ENCODE measurements at places on chromosomes 13 and 19.

GRCh38 chr13:42392716-42393572, 121.0 kb downstream of the AKAP11 start:
- DNase-seq, result no peak

- DNase-seq, result peak; percentile 93
These were observed 5.4 kb upstream of the PPP1R37 start for GRCh38 chr19:45087531-45087930.

DNA sequence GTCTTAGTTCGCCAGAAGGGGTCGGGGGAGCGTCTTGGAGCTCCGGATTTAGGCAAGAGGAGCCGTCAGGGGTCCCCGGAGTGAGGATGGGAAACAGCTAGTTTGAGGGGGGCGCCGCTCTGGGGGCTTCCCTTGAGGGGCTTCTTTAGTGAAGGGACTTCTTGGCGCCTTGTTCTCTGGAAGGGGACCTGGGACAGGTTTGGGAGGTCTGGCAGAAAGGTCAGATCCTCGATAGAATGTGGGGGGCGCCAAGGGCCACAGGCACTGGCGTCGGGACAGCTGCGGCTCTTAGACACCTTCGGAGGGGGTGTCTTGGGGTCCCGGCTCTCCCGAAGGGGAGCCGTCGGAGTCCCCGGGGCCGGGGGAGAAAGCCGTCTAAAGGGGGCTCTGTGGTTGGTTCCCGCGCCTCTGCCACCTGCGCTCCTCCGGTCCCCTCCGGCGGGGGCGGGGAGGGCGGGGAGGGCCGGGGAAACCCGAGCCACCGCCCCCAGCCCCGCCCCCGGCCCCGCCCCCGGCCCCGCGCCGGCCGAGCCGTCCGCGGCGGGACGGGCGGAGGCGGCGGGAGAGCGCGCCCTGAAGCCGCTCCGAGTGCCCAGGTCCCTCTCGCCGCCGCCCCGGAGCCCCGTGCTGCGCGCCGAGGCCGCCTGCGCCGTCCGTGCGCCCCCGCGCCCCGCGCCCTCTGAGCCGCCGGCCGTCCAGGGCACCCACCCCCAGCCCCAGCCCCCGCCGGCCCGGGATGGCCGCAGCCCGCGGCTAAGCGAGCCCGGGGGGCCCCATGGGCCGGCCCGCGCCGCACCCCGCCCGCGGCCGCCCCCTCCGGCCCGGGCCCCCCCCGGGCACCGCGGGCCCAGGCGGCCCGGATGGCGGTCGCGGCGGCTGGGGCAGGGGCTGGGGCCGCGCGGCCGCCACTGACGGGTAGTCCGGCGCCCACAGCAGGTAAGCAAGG, at the start of gene NRTN:
TSS of gene NRTN (plus strand) at position 552 of the 946 bp plus-strand sequence. CDS start 19,099 bp downstream, outside the sequence.
- peak; percentile 34 for DNase-seq

DNA sequence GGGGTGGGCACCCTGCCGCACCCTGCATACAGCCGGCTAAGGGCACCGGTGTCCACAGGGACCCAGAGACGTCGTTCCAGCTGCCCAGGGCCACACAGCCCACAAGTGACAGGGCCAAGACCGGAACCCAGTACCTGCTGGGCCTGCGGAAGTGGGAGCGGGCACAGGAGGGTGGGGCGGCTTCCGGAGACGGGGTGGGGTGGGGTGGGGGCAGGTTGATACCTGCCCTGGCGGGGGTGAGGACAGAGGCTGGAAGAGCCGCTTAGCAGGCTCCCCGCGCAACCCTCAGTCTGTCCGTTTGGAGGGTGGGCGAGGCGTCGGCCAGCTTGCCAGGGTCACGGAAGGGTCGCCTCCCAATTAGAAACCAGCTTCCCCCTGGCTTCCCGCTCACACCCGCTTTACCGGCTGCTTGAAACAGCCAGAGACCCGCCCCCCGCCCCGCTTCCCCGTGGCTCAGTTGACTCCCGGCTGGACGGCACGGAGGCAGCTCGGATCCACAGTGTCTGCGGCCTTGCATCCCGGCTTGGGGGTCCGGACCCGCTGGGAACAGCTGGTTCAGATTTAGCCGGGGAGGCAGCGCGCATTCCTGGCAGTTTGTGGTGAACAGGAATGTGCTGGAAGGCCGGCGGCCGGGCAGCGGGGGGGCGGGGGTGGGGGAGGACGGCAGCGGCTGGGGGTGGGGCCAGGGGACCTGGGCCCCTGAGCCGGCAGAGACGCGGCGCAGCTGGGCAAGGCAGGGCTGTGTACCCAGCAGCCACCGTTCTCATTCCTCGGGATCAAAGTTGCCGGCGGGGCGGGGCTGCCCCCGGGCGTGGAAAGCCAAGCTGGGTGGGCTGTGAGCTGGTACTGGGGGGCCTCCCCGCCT, 1.9 kb downstream of the CNN2 start:
- no peak for DNase-seq

DNA sequence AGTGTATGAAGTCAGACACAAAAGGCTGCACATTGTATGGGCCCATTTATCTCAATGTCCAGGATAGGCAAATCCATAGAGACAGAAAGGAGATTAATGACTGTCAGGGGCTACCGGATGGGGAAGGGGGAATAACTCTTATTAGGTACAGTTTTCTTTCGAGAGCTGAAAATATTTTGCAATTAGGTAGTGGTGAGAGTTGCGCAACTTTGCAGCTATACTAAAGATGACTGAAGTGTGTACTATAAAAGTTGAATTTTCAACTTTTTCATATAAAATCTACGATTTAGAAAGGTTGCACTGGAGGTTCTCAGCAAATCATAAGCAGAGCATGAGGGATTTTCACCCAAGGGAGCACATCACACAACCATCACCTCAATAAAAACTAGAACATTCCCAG, 16.1 kb upstream of the SLC15A1 start:
- no peak for DNase-seq

- DNase-seq, result no peak
These were observed 8.6 kb upstream of the SERP2 start for GRCh38 chr13:44365008-44365407.

DNA sequence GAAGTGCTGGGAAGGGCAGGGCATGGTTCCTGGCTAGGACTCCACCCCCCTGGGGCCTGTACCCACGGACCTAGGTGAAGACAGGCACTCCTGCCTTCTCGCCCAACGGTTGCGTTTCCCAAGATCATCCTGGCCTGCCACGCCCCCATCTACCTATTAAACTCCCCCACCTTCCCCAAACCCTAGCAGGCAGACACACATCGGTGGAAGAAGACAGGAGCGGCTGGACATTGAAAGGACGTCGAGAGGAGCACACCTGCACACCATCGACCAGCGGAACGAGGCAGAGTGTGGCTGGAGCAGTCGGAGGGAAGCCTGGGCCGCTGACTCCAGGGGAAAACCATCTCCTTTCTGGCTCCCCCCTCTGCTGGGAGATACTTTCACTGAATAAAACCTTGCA, 45.6 kb upstream of the ALOX5AP start:
- no peak for DNase-seq
